ENCODE measurements at places on chromosomes 13 and 19.

GRCh38 chr13:35139591-35139990 is 197.5 kb downstream of the NBEA start:
- peak; percentile 22 for DNase-seq

- peak; percentile 60 for DNase-seq
These were observed 958 bp downstream of the JUND start for GRCh38 chr19:18280247-18281081.

DNA sequence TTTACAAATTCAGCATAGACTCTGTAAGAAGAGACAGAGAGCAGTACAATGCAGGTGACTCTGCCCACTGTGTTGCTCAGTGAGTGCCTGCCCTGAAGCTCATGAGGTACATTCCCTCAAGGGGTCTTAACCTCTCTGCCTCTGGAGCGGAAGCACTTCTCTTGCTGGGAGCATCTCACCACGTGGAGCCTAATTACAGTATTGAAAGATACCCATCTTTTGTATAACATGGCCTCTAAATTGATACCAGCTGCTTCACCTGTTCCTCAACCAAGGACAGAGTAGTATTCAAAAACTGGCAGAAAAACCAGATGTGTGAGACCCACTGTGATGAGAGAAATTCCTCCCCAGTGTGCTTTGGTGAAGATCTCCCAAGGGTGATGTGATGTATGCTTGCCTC is 77.1 kb downstream of the SACS start:
- no peak for DNase-seq

DNA sequence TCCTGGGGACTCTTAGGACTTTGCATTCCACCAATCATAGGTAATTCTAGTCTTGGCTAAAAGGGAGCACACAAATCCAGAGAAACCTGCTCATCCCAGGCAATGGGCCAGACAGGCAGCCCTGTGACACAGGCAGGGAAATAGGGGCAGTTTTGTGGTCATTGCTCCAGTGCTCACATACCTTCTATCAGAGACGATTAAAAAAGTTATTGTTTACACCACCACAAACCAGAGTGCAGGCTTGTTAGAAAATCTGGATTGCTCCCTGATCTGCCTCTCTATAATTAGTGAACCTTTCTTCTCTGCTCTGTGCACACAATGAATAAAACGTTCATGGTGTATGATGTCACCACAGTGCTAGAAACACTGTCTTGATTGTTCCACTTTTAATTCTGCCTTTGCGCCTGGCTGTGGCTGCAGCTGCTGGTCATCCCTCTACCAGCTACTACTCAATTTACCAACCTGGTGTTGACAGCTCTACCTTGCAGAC is 121.6 kb upstream of the SPATA13 start:
- no peak for DNase-seq

DNA sequence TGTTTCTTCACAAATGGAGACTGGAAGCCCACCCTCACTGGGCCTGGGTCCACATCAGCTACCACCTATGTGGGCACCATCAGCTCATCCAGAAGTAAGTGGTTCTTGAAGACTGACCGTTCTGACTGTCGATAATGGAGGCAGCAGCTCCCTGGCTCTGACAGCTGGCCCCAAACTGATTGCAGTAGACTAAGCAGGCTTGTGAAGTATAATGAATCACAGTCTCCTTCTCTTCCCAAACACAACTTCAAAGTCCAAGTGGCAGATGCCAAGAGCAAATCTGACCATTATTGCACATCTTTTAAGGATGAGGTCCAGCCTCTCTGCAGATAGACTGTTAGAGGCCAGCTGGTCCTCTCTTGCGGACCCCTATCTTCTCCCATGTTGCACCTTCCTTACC is 574.4 kb upstream of the KLF12 start:
- DNase-seq: no peak

GRCh38 chr13:51873837-51874236 is 12.1 kb downstream of the CCDC70 start:
- DNase-seq: no peak

GRCh38 chr19:36973844-36974195 is 57.7 kb downstream of the ZNF568 start:
- no peak for DNase-seq

DNA sequence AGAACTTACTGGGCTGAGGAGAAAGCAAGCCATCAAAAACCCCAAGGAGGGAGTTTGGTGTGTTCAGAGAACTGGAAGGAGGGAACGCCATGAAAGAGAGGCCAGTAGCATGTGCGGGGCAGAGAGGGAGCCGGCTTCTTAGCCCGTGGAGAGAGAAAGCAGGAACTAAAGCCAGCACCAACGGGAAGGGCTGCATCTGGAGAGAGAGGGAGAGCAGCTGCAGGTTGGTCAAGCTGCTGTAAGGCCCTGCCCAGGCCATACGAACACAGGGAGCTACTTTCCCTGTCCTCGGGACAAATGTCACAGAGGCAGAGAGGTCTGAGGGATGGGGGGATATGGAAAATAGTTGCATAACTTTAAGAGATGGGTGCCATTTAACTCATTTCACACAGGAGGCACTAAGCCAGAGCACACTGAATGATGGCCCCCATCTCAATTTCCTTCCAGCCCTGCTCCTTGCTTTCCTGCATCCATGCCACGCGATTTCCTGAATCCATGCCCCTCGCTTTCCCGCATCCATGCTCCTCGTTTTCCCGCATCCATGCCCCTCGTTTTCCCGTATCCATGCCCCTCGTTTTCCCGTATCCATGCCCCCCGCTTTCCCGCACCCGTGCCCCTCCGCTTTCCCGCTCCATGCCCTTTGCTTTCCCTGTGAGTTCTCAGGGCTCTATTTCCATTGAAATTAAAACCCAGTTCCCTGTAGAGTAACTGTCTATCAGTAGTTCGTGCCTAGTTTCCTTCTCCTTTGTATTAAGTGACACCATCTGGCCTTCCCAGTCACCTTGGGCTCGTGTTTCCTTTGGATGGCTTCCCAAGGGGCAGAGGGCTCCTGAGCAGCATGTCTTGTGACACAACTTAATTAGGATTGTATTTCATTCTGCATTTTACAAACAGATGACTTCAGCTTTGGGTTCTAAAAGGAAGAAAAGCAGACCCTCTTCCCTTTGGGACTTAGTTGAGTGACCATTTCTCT is 31.5 kb upstream of the TPT1 start:
- DNase-seq: no peak

- DNase-seq: no peak
These were observed 65.1 kb upstream of the ITM2B start for GRCh38 chr13:48167866-48168265.

DNA sequence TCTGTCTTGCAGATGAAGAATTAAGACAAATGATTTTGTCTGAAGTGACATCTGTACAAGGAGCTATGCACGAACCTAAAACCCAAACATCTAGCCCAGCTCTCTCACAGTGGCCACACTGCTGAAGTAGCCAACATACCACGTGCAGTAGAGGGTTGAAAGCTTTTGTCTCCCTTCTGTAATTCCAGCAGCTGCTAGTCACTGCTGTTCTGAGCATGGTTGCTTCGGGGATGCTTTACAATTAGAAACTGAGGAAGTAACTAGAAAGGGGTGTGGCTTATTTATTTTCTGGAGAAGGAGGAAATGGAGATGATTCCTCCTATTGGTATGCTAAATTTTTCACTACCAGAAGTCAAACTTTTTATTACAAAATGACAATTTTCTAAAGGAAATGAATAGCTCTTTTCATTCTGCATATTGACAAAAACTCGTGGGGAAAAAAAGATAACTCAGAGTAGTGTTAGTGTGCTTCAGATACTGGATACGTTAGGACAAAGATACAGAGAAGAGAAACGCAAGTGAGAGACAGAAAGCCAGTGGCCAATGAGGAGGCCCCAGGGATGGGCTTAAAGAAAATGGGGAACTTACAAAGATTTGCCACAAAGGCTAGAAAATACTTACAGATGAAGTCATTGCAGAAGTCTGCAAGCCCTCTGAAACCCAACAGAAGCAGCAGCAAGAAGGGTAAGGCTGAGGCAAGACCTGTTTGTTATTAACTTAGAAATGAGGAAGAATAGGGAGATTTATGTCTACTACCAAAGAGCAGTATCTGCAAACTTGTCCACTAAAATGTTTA is 192.7 kb upstream of the MIR17HG start:
- DNase-seq: no peak

- no peak for DNase-seq
These were observed 43.0 kb upstream of the GPR183 start for GRCh38 chr13:99350191-99350590.

DNA sequence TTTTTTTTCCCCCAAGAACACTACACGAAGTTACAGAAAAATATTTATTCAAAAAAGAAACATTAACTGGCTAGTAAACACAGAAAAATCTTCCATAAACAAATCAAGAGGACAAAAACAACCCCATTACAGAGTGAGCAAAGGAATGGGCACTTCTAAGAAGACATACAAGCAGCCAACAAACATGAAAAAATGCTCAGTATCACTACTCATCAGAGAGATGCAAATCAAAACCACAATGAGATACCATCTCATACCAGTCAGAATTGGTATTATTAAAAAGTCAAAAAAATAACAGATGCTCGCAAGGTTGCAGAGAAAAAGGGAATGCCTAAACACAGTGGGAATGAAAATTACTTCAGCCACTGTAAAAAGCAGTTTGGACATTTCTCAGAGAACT is 131.7 kb downstream of the UGGT2 start:
- DNase-seq: no peak

DNA sequence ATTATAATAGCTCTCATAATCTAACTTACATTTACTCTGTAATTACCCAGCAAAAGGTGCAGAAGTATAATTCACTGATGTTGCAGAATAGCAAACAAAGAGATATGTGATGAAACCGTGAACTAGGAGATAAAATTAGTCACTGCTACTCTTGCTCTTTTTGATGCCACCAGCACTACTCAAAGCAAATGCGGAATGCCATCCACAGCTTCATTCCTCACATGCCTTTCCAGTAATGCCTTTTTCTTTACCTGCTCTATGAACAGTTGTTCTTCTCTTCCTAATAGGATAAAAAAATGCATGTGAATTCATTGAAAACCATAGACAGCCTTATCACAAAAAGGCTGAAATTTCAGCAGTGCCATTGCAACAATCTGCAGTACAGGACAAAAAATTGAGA is 1129.5 kb downstream of the DIAPH3 start:
- no peak for DNase-seq

GRCh38 chr13:32447894-32448623 is 20.1 kb upstream of the N4BP2L1 start:
- DNase-seq: no peak

GRCh38 chr19:6532244-6532999 is 1.6 kb downstream of the TNFSF9 start:
- peak; percentile 49 for DNase-seq

DNA sequence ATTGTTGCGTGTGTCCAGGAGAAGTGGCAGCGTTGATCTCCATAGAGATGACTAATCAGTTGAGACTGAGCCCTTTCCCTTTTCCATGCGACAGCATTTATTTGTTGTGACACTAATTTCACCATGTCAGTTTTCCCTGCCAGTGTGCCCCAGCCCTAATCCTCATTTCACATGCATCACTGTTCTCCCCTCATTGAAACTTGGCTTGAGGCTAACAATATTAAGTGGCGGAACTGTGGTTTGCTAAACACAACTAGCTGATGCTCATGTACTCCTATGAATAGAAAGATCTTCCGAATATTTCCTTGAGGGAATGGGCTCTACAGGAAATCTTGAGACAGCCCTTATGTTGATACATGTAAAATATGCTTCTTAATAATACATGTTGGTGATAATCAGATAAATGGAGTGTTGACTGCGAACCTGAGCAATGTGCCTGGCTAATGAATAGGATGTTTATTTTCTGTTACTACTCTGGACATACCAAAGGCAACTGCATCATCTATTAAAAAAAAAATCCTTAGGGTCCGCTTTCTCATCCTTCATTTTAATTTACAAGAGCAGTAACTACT is 258.6 kb downstream of the ATP8A2 start:
- no peak for DNase-seq

DNA sequence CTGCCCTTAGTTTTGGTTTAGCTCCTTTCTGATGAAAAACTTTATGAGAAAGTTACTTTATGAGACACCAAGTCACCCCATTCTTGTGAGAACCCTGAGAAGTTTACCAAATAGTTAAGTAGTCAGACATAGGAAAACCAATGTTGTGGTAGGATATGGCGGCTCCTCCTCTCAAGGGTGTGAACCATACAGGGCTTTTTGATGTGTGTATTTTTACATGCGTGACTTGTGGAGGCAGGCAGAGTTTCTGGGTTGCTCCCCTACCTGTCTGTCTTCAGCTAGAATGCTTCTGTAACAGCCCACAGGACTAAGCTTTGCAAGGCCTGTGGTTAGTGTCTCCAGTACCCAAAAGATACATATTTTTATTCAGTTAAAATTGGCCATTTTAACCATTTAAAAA is 18.3 kb downstream of the UBAC2 start:
- no peak for DNase-seq

DNA sequence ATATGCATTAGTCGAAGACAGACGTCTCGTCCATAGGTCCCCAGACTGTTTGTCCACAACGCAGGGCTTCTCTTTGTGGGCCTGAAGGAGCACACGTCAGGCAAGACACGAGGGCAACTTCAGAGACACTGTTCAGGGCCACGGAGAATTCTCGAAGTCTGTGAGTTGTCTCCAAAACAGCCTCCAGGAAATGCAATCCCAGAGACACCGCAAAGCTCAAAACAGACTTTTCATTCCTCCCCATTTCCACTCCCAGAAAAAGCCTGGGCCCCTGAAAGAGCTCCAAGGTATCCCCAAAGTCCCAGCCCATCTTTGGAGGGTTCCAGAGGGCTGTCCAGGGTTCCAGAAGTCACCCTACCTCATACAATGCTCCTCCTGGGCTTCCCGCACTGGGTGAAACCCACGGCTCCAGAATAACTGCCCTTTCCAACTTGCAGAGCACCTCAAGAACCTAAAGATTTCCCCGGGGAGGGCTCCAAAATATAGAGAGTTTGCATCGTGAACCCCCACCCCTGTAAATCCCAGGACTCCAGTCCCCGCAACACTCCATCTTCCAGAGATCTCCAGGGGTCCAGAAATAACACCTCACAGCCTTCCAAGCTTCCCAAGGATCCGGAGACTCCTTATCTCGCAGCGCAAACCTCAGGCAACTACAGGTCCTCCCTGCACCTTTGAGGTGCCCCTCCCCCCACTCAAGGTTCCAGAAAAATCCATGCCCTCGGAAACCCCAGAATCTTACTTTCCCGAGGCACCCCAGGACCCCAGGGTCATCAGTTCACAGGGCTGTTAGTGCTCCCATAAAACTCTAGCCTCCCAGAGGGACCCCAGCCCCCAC is 687 bp upstream of the FTL start:
- DNase-seq: no peak

DNA sequence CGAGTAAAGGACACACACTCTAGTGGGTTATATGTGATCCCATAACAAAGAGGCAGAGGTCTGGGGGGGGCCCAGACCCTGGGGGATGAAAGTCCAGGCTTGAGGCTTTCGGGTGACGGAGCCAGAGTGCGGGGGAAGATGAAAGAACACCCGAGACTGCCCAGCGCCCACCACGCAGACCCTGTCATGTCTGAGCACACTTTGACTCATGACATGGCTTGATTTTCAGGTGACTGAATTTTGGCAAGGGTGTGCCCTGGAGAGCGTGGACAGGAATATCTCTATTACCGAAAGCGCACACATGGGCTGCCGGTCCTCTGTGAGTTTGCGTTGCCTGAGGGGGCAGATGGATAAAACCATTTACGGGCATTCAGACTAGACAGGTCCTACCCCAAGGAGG is 192.0 kb upstream of the SOX1 start:
- no peak for DNase-seq

GRCh38 chr13:64429691-64430090 is 2800.4 kb downstream of the PCDH9 start:
- DNase-seq: no peak

All from AML-193 (cell line).